Naive thymus-derived CD8-positive, alpha-beta T cell (primary cell): ENCODE measurements at places on chromosomes 12 and 14.

DNA sequence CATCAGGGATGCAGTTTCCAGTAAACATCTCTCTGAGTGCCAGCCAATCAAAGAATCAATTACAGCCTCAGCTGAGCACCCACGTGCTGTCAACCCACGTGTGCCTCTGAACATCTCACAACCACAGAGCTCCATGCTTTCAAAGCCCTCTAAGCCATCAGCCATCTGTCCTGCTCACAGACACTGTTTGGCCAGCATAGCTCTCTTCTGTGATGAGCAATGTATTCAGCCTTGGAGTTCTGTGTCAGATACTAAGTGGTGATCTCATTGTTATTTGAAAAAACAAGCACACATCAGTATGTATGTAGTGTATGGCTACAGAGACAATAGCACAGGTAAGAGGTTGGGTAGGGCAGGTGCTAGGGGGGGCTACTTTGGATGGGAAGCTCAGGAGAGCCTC is 94.3 kb downstream of the RGS6 start:
- DNase-seq = no peak

GRCh38 chr12:92596383-92596782 is 106.4 kb upstream of the PLEKHG7 start:
- DNase-seq = no peak

DNA sequence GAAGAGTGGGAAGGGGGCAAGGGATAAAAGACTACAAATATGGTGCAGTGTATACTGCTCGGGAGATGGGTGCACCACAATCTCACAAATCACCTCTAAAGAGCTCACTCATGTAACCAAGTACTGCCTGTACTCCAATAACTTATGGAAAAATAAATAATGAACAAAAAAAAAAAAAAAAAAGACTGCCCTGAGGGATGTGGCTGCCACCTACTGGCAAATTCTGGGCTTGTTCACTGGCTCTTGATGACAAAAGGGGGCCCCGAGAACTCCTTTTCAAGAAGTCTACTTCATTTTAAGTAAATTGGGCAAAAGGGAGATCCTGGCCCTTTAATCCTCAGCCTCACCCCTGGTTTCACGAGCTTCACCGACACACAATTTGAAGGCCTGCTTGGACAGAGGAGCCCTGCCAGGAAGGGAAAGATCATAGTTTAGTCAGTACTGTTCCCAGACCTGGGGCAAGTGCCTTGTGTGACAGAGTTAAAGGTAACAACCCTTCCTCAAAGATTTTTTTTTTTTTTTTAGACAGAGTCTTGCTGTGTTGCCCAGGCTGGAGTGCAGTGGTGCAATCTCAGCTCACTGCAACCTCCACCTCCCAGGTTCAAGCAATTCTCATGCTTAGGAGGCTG is 26.1 kb upstream of the STAC3 start:
- no peak for DNase-seq

DNA sequence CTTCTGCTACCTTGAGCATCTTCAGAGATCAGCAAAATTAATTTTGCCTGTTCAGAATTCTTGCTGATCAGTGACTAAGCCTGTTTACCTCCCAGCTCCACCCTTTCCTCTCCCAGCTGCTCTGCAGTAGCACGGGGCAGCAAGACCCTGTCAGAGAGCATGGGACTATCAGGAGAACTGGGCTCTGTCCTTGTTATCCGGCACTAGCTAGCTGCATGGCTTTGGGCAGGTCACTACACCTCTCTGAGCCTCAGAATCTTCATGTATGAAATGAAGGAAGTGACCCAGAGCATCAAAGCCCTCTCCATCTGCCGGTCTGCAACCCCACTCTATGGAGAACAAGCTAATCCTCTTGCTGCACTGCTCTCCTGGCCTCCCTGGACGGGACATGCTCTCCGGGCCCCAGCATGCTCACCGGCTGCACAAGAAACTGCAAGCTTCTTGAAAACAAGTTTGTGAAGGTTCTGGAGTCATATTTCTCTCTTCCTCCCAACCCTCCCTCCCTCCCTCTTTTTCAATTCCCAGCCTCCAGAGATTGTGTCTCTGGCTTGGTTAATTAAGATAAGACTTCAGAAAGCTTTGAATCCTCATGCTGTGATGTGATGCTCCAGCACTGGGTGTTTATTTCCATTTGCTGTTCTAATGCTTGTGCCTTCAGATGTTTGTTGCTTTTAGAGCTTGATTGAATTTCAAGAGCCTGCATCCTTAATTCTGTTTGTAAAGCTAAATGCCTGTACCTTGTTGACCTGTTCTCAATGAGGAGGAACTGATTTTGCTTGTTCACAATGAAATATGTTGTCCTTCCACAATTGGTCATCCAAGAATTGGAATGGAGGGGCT is 101.1 kb downstream of the CRACR2A start:
- DNase-seq = no peak

DNA sequence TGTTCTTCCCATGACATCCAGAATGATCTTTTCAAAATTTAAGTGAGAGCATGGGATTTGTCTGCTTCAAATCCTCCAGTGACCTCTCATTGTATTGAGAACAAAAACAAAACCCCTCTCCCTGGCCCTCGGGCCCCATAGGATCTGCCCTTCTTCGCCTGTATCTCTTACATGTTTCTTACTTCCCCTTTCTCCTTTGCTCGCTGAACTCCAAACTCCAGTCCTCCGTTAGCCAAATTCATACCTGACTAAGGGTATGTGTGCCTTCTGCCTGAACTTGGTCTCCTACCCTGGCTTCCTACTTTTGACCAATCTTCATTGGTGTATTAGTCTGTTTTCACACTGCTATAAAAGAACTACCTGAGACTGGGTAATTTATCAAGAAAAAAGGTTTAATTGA is 13.2 kb upstream of the TSPAN11 start:
- no peak for DNase-seq

- no peak for DNase-seq
Measured at GRCh38 chr12:10214136-10214894, 1.6 kb downstream of the GABARAPL1 start.

- no peak for DNase-seq
Measured at GRCh38 chr12:89999699-90000505, 291.3 kb upstream of the ATP2B1 start.

- DNase-seq = no peak
Measured at GRCh38 chr14:23589606-23590005, 11.0 kb upstream of the JPH4 start.

DNA sequence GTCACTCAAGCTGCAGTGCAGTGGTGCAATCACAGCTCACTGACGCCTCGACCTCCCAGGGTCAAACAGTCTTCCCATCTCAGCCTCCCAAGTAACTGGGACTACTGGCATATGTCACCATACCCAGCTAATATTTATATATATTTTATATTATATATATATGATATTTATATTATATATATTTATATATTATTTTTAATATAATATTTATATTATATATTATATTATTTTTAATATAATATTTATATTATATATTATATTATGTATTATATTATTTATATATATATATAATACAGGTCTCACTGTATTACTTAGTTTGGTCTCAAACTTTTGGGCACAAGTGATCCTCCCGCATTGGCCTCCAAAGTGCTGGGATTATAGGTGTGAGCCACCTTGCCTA is 9.4 kb downstream of the ZNF84 start:
- no peak for DNase-seq

DNA sequence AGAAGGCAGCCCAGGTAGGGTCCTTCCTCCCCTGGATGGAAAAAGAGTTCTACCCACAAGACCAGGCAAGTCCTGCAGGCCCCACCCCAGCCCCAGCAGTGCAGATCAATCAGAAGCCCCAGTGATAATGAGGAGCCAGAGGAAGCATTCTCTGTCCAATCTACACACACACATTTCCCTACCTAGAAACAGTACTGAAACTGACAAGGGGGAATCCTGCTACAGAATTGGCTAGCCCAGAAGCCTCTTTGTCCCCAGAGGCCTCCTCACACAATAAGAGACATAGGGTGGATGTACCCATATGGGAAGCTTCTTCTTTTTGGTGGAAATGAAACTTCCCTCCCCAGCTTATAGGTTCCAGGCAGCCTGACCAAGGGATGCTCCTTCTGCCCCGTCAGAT is 9.9 kb downstream of the FSCB start:
- DNase-seq = no peak

DNA sequence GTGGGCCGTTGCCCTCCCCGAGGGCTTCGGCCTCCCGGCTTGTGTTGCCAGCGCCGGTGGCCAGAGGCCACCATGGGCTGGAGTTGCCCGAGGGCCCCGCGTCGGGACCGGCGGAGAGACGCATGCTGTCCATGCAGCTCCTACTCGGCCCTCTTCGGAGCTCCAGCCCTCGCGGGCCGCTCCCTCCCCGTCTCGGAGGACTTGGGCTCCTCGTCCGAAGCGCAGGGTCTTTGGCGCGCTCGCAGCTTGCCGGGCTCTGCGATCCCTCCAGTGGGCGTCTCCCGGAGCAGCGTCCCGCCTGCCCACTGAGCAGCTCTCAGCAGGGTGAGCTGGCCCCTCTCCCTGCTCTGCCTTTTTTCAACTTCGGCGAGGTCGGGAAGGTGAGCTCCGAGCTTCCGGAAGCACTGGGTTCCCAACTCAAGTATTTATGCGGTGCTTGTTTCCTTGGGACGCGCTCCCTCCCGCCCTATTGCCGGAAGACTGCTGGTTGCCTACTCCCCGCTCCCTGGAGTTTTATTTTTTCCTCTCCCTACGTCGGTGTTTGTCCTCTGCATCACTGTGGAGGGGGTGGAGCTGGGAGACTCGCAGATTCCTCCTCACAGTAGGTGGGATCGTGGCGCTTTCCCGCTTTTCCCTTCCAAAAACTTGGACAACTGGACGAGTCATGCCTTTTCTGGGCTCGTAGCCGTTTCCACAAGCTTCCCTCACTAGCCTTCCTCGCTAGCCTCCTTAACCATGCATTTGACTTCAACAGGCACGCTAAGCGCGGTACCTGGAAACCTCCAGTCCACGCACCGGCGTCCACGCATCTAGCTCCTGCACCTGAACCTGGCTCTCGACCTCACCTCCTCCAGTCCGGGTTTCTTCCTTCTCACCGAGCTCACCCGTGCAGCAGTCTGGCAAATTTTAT is at the start of gene AVPR1A:
TSS of gene AVPR1A (minus strand) at position 489 of the 910 bp plus-strand sequence. CDS start at position 124, 365 bp downstream.
- no peak for DNase-seq

GRCh38 chr12:67367843-67368242 is 98.7 kb downstream of the CAND1 start:
- DNase-seq = no peak

DNA sequence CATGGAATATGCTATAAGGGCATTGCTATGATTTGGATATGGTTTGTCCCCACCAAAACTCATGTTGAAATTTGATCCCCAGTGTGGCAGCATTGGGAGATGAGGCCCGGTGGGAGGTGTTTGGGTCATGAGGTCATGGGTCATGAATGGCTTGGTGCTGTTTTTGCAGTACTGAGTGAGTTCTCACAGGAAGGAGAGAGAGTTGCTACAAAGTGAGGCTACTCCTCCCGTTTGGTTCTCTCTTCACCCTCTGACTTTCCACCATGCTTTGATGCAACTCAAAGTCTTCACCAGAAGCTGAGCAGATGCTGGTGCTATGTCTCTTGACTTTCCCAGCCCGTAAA is 388.1 kb upstream of the TMPO start:
- no peak for DNase-seq

DNA sequence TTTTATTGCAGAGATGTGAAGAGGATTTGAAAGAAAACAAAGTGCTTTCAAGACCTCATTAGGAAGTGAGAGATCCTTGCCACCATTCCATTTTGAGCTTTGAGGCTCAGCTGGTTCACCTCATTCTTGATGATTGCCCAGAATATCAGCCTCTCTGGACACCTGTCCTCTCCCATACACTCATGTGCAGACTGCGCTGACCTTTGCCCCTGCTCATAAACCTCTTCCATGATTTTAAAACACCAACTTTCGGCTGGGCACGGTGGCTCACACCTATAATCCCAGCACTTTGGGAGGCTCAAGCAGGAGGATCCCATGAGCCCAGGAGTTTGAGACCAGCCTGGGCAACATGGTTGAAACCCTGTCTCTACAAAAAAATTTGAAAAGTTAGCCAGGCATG is 8.9 kb downstream of the COX14 start:
- no peak for DNase-seq

- DNase-seq = no peak
Measured at GRCh38 chr12:31507966-31508365, 83.0 kb downstream of the DENND5B start.

- DNase-seq = no peak
Measured at GRCh38 chr14:61911574-61911973, 149.4 kb downstream of the SNAPC1 start.

DNA sequence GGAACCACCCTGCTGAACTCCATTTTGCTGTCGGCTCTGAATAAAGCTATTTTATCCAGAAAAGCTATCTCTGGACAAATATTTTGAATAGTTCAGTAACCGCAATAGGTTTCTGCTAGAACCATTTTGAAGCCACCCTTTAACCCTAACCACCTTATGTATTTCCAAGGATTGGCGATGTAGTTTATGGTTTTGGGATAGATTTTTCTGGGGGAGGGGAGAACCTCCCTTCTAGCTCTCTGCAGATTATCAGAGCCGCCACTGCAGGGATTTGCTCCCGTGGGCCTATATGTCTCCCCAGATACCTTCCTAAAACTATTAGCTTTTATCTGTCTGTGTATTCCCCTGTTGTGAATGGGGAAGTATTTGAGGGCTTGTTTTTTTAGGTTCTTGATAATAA is 1.8 kb upstream of the TUBA1B start:
- DNase-seq = no peak

- no peak for DNase-seq
Measured at GRCh38 chr12:24608637-24609285, 340.1 kb downstream of the BCAT1 start.

GRCh38 chr12:118455327-118455726 is 79.0 kb downstream of the SUDS3 start:
- no peak for DNase-seq

GRCh38 chr14:61444215-61444768 is 122.9 kb downstream of the PRKCH start:
- DNase-seq = peak; percentile 55

- DNase-seq = no peak
Measured at GRCh38 chr12:65039301-65039700, 81.8 kb downstream of the WIF1 start.

DNA sequence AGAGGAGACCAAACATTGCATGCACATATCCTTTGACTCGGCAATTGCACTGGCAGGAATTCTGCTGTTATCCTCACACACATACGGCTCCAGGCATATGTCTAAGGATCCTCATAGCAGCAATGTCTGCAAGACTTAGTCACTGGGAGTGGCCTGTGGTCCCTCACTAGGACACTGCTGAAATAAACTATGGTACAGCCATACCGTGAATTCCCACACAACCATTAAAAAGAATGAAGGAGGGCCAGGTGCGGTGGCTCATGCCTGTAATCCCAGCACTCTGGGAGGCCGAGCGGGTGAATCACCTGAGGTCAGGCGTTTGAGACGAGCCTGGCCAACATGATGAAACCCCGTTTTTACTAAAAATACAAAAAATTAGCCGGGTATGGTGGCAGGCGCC is 105.1 kb downstream of the ZFP36L1 start:
- no peak for DNase-seq

DNA sequence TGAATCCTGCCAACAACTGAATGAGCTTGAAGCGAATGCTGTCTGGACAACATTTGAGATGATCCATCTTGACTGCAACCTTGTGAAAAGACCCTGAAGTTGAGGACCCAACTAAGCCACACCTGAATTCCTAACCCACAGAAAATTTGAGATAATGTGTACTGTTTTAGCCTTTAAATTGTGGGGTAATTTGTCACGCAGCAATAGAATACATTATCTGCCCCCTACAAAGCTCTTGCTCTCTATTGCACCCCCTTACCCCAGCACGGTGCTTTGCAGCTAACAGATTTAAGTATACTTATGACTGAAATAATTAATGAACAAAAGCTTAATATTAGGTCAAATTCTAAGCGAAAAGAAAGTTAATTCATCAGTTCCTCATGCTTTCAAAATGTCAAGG is 1.6 kb downstream of the POLE2 start:
- no peak for DNase-seq
